ENCODE measurements at places on chromosomes 1 and 21. TPM values are rescaled to one million over a fixed set of nuclear protein-coding genes. Genes with fewer than 3 reads are reported as not detected.

SKI gene
- 218 TPM for total RNA-seq

GRCh38 chr21:33403786-33404585 is 773 bp downstream of the IFNGR2 start:
- peak overlapping the region; percentile 32 for H3K27ac ChIP-seq
- peaks cover 21% of the 10 kb centered on the region for H3K27me3 ChIP-seq
- H3K4me3 ChIP-seq = peak overlapping the region; percentile 81
- H3K4me1 ChIP-seq = peaks cover 40% of the 10 kb centered on the region

DNA sequence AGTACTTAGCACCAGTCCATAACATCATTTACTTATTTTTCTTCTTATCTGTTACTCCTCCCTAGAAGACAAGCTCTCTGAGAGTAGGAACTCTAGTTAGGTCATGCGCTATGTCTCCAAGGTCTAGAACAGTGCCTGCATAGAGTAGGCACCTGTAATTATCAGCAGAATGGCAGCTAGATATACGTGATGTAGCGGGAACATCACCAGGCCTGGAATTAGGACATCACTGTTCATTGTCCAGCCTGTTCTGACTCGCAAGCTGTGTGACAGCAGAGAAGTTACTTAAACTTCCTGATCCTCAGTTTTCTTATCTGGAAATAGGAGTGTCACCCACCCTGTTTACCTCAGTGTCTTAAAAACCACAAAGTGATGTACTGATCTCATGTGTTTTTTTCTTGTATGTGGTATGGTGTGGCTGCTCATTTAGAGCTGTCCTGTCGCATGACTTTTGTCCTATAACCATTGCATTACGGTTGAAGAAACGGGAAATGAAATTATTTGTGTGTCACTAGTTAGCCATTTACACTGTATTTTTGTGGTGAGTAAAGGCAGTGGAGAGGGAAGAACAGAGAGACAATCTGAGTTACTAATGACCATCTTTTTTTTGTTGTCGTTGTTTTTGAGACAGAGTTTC is 37.1 kb upstream of the EXO1 start:
- no peak for DNase-seq
- no peak overlapping the region for H3K27ac ChIP-seq
- H3K27me3 ChIP-seq = peaks cover 3% of the 10 kb centered on the region
- no peaks in the 10 kb centered on the region for H3K4me1 ChIP-seq
- H3K36me3 ChIP-seq = no peaks in the 10 kb centered on the region

C1orf146 gene
- total RNA-seq = not detected

DNA sequence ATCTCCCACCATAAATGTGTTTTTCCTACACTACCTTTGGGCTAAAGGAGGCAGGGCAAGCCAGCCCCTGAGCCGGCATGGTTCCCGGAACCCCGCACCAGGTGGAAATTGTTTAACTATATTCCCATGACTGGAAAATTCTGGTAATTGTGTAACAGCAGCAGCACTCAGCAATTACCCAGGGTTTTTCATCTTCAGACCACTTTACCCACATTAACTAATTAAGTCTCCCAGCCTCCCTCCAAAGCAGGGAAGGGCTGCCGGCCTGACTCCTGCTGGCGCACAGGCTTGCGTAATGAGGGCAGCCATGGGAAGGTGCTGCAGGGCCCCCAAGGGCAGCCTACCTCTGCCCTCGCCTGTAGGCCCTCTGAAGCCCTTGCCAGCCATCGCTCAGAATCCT is 140.7 kb upstream of the VAMP3 start:
- H3K27ac ChIP-seq = no peak overlapping the region
- no peaks in the 10 kb centered on the region for H3K27me3 ChIP-seq
- DNase-seq = no peak
- H3K4me1 ChIP-seq = no peaks in the 10 kb centered on the region
- no peaks in the 10 kb centered on the region for H3K36me3 ChIP-seq

- no peak overlapping the region for H3K27ac ChIP-seq
- no peaks in the 10 kb centered on the region for H3K4me1 ChIP-seq
- no peaks in the 10 kb centered on the region for H3K27me3 ChIP-seq
- no peak overlapping the region for H3K4me3 ChIP-seq
These were observed 81.4 kb upstream of the SPAG17 start for GRCh38 chr1:118266436-118266835.
